Activated CD4-positive, alpha-beta T cell treated with anti-CD3 and anti-CD28 coated beads for 24 hours (primary cell): ENCODE measurements at places on chromosomes 12 and 14.
A peak's percentile ranks its signal among the peaks of the same experiment; 100 is the strongest.

GRCh38 chr12:76022506-76022905 is 9.1 kb downstream of the PHLDA1 start:
- no peak for DNase-seq

DNA sequence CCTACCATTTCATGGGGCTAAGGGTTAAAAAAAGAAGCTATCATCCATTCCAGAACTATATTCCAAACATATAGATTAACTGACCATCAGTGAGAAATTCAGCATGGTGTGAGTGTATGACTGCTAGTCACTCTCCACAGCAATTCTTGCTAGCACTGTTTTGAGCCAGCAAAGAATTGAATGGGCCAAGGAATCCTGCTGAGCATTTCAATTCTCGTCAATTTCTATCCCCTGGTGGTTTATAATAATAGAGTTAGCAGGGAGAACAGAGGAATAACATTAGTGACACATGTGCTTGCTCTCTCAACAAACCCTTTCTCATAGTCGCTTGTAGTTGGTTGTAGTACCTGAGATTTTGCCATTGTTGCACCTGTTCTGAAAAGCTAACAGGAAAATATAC is 7.2 kb downstream of the MBIP start:
- no peak for DNase-seq

GRCh38 chr12:122789637-122790036 is 15.3 kb downstream of the CCDC62 start:
- DNase-seq: no peak

DNA sequence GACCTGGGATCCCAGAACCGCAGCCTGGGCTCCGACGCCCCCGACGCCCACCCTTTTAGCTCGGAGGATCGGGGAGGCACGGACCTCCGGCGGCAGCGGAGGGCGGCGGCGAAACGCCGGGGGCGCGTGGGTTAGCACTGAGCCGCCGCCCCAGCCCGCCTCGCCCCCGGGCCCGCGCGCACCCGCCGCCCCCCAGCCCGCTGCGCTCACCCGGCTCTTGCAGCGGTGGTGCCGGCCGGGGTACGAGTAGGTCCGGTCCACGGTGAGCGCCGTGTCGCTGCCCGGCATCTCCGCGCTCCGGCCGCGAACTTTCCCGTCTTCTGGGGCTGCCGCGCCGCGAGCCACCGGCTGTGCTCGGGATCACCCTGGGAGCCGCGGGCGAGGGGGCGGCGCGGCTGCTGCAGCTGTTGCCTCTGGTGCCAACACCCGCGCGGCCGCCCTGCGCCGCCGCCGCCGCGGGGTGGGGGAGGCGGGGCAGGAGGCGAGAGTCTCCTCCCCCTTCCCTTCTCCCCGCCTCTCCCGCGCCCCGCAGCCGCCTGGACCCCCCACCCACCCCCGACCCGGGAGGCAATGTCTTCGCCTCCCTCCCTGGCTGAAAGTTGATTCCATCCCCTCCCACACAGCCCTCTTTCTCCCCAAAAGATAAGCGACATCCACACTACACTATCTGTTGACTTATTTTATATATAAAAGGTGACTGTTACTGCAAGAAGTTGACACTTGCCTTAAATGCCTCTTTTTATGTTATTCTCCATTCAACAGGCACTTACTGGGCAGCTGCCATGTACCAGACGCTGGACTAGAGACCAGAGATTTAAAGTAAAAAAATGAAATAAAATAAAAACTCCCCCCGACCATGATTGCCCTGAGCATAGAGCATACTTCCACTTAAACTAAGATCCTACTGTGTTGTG is at the start of gene TMCC3:
Gene TMCC3 (minus strand): TSS at position 415 of the 914 bp plus-strand sequence. CDS start 127 bp downstream, at position 288.
- DNase-seq: no peak

- DNase-seq: no peak
Observed at GRCh38 chr12:89156340-89156739, 196.0 kb downstream of the DUSP6 start.

GRCh38 chr12:16972923-16973770 is 367.2 kb upstream of the LMO3 start:
- no peak for DNase-seq

DNA sequence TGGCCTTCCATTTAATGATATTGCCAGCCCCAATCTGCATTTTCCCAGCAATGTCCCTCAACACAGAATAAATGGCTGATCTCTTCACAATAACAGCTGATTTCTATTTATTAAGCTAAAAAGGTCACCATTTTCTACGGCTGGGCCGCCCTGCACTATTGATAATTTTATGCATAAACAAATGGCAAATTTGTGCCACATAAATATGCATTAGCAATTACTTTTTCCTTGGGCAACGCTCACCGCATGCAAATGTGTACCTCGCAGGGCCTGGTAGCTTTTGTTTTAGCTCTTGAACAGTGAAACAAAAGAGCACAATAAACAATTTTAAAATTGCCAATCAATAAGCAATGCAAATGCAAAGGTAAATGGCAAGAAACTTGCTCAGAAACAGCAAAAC is 331.9 kb upstream of the SOX5 start:
- DNase-seq: no peak

- no peak for DNase-seq
Observed at GRCh38 chr12:124769163-124769530, 94.5 kb downstream of the SCARB1 start.

GRCh38 chr12:39780411-39780912 is 160.9 kb upstream of the ABCD2 start:
- no peak for DNase-seq

- DNase-seq: no peak
Observed at GRCh38 chr14:34088914-34089313, 138.0 kb upstream of the EGLN3 start.

DNA sequence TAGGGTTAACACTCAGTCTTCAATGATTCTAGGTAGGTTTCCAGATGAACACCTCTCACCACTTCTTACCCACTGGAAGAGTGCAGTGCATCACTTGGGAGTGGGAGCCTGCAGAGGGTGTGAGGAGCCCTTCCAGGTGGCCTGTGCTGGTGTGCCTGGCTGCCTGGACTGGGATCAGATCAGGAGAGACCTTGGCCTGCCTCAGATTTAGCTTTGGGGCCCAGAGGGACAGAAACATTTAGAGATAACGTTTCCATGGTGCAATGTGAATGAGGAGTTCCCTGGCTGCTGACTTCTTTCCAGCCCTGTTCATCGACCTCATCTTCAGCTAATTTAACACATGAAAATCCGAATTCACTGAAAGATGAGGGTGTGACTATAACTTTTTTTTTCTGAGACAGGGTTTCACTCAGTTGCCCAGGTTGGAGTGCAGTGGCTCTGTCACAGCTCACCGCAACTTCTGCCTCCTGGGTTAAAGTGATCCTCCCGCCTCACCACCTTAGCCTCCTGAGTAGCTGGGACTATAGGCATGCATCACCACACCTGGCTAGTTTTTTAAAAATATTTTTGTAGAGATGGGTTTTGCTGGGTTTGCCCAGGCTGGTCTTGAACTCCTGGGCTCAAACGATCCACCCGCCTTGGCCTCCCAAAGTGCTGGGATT is 53.6 kb downstream of the SUSD6 start:
- no peak for DNase-seq

DNA sequence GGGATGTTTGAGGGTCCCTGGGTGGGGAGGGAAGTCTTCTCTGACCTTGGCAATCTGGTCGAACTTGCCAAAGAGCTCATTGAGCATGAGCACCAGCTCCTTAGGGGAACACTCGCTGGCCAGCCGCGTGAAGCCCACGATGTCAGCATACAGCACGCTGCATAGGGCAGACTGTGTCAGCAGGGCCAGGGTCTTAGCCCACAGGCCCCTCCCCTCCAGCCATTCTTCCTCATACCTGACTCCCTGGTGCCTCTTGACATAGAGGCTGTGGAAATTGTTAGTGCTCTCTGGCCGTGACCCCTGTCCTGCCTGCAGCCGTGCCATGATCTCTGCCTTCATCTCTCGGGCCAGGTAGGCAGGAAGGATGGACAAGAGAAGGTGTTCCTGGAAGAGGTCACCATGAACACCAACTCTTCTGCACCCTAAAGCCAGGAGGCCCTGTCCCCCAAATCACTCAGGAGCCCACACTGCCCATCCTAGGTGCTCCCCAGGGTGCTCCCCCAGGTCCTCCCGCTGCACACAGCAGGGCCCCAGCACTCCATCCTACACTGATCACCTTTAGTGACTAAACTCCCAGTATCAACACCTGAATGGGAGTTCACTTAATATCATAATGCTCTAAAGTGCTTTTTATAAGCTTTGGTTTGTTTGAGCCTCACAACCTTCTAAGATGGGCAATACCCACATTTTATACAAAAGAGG is 3.7 kb downstream of the ADCY4 start:
- DNase-seq: no peak

GRCh38 chr12:116091579-116091978 is 185.9 kb downstream of the MED13L start:
- no peak for DNase-seq

DNA sequence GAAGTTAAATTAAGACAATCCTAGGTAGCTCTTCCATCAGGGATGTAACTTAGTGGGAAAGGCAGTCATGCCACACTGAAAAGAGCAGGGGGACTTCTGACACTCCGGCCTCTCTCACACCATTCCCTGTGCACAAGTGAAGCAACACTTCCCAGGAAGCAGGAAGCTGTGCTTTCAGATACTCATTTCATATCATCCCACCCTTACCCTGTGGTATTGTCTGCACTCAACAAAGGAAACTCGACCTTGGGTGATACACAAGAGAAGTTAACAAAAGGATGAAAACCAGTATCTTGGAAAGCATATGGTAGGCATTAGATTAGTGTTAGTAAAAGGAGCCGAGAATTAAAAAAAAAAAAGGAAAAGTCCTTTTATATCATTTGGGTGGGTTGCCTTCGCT is 61.3 kb upstream of the MDM1 start:
- no peak for DNase-seq

DNA sequence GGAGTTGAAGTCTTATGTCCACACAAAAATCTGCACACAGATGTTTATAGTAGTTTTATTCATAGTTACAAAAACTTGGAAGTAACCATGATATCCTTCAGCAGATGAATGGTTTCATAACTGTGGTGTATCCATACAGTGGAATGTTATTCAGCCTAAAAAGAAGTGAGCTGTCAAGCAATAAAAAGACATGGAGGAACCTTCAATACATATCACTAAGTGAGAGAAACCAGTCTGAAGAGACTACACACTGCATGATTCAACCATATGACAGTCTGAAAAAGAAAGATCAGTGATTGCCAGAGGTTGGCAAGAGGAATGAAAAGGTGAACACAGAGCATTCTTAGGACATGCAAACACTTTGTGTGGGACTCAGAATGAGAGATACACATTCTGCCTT is 18.6 kb upstream of the IFNG start:
- DNase-seq: no peak

DNA sequence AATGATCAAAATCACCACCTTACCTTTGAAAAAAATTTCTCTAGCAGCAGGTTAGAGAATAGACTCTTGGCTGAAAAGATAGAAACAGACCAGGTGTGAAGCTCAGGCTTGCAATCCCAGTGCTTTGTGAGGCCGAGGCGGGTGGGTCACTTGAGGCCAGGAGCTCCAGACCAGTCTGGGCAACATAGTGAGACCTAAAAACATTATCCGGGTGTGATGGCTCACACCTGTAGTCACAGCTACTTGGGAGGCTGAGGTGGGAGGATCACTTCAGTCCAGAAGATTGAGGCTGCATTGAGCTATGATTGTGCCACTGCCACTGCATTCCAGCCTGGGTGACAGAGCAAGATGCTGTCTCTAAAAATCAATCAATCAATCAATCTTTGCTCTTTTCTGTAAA is 105.3 kb upstream of the TBX3 start:
- no peak for DNase-seq

- no peak for DNase-seq
Observed at GRCh38 chr12:11716794-11717518, 67.5 kb downstream of the ETV6 start.

GRCh38 chr12:45540661-45541341 is 188.7 kb upstream of the ARID2 start:
- DNase-seq: no peak

DNA sequence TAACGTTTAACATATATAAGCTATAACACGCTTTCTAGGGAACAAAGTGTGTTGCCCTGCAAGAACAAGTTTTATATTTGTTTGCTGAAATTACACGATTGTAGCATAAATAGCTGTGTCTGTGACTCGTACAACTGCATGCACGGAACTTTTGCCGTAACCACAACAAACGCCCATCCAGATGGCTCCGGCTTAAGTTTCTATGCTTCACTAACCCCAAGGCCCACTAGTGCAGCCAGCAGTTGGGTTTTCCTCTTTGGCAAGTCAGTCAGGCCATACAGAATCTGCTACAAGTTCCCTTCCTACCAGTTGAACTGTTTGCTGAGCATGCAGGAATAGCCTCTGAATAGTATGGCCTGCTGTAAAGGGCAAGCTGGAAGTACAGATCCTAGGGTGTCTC is 12.1 kb downstream of the CSRP2 start:
- no peak for DNase-seq

DNA sequence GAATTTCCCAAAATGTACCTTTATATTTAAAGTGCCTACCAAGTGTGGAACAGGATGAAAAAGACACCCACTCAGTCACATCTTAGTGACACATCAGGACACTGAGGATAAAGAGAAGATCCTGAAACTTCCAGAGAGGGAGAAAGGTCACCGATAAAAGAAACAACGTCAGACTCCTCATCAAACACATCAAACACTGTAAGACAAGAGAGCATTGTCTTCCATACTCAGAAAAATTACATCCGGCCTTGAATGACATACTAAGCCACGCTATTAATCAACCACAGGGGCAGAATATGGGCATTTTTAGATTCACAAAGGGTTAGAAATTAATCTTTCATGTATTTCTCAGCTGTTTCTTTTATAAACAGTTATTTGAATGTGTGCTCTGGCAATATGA is 490.3 kb downstream of the APAF1 start:
- DNase-seq: no peak

DNA sequence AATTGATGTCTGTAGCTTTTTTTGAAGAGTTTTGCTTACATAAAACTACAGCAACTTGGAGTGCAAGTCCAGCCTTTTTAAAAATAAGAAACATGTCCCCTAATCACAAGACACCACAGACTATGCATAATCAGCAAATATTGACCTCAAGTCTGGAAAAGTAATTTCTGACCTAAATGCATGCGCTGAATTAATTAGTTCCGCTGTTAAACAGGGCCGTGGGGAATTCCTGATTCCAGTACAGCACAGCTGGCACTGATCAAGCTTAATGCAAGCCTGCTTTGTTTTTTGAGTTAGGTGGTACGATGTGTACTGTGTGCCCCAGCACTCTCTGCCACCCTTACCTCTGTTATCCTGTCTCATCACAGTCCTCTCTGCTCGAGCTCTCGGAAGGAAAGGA is 9.2 kb downstream of the MLH3 start:
- DNase-seq: no peak

DNA sequence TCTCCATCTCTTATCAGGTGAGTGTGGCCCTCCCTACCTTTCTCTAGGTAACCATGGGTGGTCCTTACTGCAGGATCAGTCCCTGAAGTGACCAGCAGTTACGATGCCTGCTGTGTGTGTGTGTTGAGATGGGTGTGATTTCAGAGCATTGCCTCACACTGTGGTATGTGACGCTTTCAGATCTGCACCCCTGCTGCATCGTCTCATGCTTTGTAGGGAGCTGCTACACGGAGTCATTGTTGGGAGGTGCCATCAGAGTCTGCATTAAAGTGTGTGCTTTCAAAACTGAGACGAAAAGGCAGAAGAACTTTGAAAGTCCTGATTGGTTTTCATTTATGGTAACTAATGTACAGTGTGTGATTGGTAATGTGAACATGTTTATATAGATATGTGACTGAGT is 150.5 kb downstream of the PELI2 start:
- DNase-seq: no peak

GRCh38 chr12:116064493-116064892 is 213.0 kb downstream of the MED13L start:
- DNase-seq: no peak

- DNase-seq: peak; percentile 73
Observed at GRCh38 chr14:20857630-20858261, 33.4 kb upstream of the RNASE3 start.
